Thoracic aorta (tissue), 2 donors: ENCODE measurements at places on chromosomes 7 and 10.

DNA sequence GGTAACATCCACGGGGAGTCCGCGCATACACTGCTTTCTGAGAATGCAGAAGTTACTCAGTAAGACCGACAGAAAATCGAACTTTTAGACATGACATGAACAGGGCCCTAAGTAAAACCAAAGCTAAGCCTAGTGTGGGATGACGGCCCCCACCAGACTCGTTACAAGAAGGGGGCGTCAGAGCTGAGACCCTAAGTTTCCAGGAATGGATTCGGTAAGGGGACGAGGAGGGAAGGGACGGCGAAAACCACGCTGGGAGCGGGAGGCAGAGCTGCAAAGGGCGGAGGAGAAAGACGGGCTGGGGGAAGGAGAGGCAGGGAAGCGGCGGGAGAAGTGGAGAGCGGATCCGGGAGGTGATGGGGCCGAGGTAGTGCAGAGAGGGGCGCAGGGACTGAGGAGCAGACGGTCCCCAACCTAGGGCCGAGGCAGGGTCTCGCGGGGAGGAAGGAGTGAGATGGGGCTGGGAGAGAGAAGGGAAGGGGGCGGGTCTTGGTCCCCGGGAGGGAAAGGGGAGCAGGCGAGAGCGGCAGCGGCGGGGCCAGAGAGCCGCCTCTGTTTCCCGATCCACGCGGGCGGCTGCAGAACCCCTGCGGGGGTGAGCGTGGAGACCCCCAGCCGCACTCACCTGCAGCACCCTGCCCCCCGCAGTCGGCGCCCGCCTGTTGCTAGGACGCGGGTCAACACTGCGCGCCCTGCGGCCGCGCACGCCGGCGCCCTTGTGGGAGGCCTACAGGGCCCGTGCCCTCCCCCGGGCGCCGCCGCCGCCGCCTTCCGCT, 513 bp downstream of the ODAD2 start:
- H3K4me3 ChIP-seq = peak overlapping the region; percentile 84
- H3K36me3 ChIP-seq = no peaks in the 10 kb centered on the region
- DNase-seq = no peak
- H3K27ac ChIP-seq = no peak overlapping the region
- no peaks in the 10 kb centered on the region for H3K4me1 ChIP-seq

- H3K27ac ChIP-seq = no peak overlapping the region
- H3K27me3 ChIP-seq = no peaks in the 10 kb centered on the region
- no peak for DNase-seq
- no peaks in the 10 kb centered on the region for H3K36me3 ChIP-seq
Observed at GRCh38 chr10:35074266-35074665, 15.9 kb downstream of the CUL2 start.

- no peaks in the 10 kb centered on the region for H3K36me3 ChIP-seq
- no peak overlapping the region for H3K4me3 ChIP-seq
- no peak overlapping the region for H3K27ac ChIP-seq
- no peaks in the 10 kb centered on the region for H3K27me3 ChIP-seq
- DNase-seq = no peak
- H3K4me1 ChIP-seq = no peaks in the 10 kb centered on the region
Observed at GRCh38 chr7:682810-683209, 43.7 kb upstream of the DNAAF5 start.

- no peak for DNase-seq
- no peaks in the 10 kb centered on the region for H3K27me3 ChIP-seq
- peaks cover 5% of the 10 kb centered on the region for H3K4me1 ChIP-seq
- H3K4me3 ChIP-seq = no peak overlapping the region
- no peaks in the 10 kb centered on the region for H3K36me3 ChIP-seq
- H3K27ac ChIP-seq = no peak overlapping the region
Observed at GRCh38 chr10:34576797-34577196, 238.3 kb downstream of the PARD3 start.

GRCh38 chr10:103254538-103255325, 9.0 kb downstream of the RPEL1 start:
- no peaks in the 10 kb centered on the region for H3K27me3 ChIP-seq
- no peak for DNase-seq
- no peaks in the 10 kb centered on the region for H3K36me3 ChIP-seq
- no peaks in the 10 kb centered on the region for H3K4me1 ChIP-seq
- H3K4me3 ChIP-seq = no peak overlapping the region

DNA sequence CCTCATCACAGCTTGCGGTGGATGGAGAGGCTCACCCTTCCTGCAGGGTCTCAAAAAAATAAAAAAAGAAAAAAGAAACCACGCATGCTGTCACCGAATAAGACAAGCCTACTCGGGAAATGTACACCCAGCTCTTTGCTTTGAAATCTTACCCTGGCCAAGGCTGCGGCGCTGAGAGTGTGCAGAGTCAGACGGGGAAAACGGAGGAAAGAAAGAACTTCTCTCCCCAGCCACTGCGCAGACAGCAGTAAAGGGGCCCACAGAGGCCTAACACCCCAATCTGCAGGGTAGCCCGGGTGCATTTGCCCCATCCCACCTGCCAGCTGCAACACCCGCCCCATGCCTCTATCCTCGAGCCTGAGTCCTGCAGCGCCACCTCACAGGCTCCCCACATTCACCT, 14.8 kb downstream of the SLIT1 start:
- no peaks in the 10 kb centered on the region for H3K27me3 ChIP-seq
- H3K27ac ChIP-seq = no peak overlapping the region

- no peaks in the 10 kb centered on the region for H3K27me3 ChIP-seq
- no peaks in the 10 kb centered on the region for H3K4me1 ChIP-seq
- no peaks in the 10 kb centered on the region for H3K36me3 ChIP-seq
- no peak for DNase-seq
- H3K4me3 ChIP-seq = no peak overlapping the region
Observed at GRCh38 chr10:96632974-96633710, 46.3 kb upstream of the TM9SF3 start.

GRCh38 chr10:50387007-50387731, 135.9 kb upstream of the ASAH2 start:
- H3K36me3 ChIP-seq = no peaks in the 10 kb centered on the region
- H3K27ac ChIP-seq = no peak overlapping the region
- H3K27me3 ChIP-seq = no peaks in the 10 kb centered on the region
- no peak for DNase-seq

- no peaks in the 10 kb centered on the region for H3K4me1 ChIP-seq
- H3K36me3 ChIP-seq = no peaks in the 10 kb centered on the region
- DNase-seq = no peak
- no peak overlapping the region for H3K27ac ChIP-seq
Observed at GRCh38 chr7:21566094-21566493, 23.3 kb downstream of the DNAH11 start.

DNA sequence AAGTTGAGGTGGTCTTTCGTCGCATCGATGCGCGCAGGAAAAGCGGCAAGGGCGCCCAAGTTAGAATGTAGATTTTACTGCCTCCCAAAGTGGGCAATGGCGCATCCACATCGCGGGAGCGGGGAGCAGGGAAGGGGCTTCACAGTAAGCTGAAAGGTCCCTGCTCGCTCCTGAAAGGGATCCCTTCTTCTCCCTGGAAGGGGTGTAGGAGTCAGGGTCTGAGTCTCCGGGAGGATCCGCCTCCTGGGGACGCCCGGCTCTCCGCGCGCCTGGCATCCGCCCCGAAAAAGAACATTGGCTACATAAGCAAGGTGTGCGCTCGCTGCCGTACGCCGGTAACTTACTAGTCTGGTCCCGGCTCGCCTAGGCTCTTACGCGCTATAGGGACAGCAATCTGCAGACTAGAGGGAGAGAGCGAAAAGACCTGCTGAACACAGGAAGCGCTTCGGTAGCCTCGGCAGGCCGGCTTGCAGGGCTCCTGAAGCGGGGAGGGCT, 804 bp downstream of the UNC5B start:
- H3K4me1 ChIP-seq = peaks cover 50% of the 10 kb centered on the region
- H3K4me3 ChIP-seq = peak overlapping the region; percentile 89
- no peak for DNase-seq
- H3K27me3 ChIP-seq = no peaks in the 10 kb centered on the region
- H3K27ac ChIP-seq = peak overlapping the region; percentile 87
- H3K36me3 ChIP-seq = no peaks in the 10 kb centered on the region
